ENCODE measurements at places on chromosomes 2 and 18. TPM values are rescaled to one million over a fixed set of nuclear protein-coding genes. Genes with fewer than 3 reads are reported as not detected.

- no peak for DNase-seq
These were observed 431.1 kb upstream of the ZEB2 start for GRCh38 chr2:144950899-144951560.

NR4A2 gene
- total RNA-seq: 6.4 TPM

GRCh38 chr2:200378652-200379290 lies 72.3 kb downstream of the SPATS2L start:
- peak; percentile 61 for DNase-seq

- no peak for DNase-seq
These were observed 24.3 kb downstream of the INPP5D start for GRCh38 chr2:233084488-233084887.

LIPG gene
- total RNA-seq: 3.6 TPM

- no peak for DNase-seq
These were observed 3.1 kb upstream of the KYNU start for GRCh38 chr2:142874293-142874814.

SLC9A2 gene
- total RNA-seq: 1.9 TPM

GRCh38 chr2:223972656-223973102 lies 15.4 kb downstream of the MRPL44 start:
- DNase-seq: no peak

- peak; percentile 32 for DNase-seq
These were observed 3.1 kb downstream of the NRXN1 start for GRCh38 chr2:51028829-51029228.

- no peak for DNase-seq
These were observed 5.8 kb upstream of the LRP1B start for GRCh38 chr2:142136571-142136970.

Data from spinal cord (tissue), 10 donors.